ENCODE measurements at places on chromosomes 6 and 20.

DNA sequence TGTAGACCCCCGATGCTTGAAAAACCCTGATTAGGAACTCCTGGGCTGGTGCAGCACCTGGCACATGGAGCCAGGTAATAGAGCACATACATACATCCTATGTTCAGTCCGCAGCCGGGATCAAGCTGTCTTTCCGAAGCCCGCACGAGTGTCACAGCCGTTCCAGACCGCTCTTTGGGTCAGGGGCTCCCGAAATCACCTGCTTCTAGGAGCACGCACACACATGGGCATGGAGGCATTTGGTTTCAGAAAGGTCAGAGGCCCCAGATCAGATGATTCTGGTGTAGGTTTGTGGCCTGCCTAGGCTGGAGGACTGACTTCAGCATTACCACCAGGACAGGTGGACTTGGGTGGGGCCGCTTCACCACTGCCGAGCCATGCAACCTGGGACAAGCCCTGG, 42.1 kb upstream of the STX16 start:
- DNase-seq, result no peak

- DNase-seq, result no peak
Measured at GRCh38 chr6:131886517-131886916, 64.7 kb downstream of the CCN2 start.

DNA sequence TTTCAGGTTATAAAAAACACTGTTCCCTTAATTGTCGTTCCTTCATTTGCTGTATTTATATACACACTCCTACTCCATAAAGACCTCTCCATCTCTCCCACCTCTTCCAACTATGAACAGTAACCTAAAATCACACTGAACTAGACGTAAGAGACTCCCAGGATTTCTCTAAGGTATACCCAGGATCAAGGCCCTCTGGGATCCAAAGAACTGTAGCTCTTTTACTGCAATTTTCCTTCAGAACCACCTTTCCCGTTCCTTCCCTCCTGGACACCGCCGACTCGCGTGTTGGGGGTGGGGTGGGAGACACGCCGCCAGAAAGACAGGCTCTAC, 680 bp downstream of the LATS1 start:
- no peak for DNase-seq

- DNase-seq, result no peak
Measured at GRCh38 chr6:10383331-10384090, 31.4 kb downstream of the TFAP2A start.

DNA sequence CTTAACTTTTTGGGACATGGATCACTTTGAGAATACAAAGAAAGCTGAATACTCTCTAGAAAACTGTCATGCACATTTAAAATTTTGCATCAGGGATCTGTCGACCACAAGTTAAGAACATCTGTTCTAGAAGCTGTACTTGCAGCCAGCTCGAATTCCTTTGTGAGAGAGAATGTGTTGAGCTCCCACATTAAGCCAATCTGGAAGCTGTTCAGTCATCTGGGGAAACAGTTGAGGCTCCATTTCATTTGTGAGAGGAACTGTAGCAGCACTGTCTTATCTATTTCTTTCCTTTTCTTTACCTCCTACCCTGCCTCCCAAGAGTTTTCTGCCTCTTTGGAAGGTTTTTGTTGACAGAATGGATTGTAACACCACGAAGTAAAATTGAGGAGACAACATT, 50.8 kb downstream of the KAT14 start:
- peak; percentile 22 for DNase-seq

DNA sequence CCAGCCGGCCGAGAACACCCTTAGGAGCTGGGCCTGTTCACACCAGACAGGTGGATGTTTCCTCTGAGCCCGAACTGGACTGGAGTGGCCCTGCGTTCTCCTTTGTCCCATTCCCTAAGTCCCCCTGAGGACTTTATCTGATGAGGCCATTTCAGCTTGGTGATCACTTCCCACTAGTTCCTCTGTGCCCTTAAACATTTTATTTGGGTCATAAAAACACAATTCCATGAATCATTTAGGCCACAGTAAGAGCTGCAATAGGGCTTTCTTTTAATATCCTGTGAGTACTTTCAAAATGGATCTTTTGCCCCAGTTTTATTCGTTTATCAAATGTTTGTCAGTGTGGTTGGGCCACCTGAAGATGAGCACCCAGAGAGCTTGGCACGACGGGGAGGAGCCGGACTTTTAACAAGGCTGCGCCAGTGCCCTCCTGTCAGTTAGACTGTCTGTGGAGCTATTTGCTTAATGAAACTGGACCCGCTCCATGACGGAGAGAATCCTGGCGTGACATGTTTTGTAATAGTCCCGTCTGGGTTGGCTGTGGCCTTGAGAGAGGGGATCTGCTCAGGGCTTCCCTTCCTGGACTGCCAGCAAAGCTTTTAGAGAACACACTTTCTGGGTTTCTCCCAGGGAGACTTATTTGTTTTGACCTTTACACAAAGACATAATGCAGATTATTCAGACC, 53.5 kb downstream of the ZDHHC14 start:
- DNase-seq, result no peak

- DNase-seq, result no peak
Measured at GRCh38 chr6:159665868-159666635, 27.0 kb downstream of the SOD2 start.

DNA sequence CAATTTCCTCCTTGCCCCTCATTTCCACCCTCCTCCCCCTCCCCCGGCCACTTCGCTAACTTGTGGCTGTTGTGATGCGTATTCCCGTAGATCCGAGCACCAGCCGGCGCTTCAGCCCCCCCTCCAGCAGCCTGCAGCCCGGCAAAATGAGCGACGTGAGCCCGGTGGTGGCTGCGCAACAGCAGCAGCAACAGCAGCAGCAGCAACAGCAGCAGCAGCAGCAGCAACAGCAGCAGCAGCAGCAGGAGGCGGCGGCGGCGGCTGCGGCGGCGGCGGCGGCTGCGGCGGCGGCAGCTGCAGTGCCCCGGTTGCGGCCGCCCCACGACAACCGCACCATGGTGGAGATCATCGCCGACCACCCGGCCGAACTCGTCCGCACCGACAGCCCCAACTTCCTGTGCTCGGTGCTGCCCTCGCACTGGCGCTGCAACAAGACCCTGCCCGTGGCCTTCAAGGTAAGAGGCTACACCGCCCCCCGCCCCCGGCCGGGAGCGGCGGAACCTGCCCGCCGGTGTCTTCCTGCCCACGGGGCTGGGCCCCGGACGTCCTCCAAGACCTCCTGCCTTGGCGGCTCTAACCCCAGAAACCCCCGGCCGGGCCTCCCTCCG, 44.9 kb upstream of the SUPT3H start:
- peak; percentile 53 for DNase-seq

- DNase-seq, result no peak
Measured at GRCh38 chr6:73233048-73233447, 7.8 kb upstream of the KHDC1L start.

- no peak for DNase-seq
Measured at GRCh38 chr20:45834797-45835161, 1.2 kb downstream of the SNX21 start.

GRCh38 chr20:49385465-49385864, 97.0 kb downstream of the KCNB1 start:
- peak; percentile 64 for DNase-seq
